ENCODE measurements at places on chromosomes 3 and 15. TPM values are rescaled to one million over a fixed set of nuclear protein-coding genes. Genes with fewer than 3 reads are reported as not detected.
A peak's percentile ranks its signal among the peaks of the same experiment; 100 is the strongest.

Gene SLC12A8
- total RNA-seq = 1.1 TPM

Gene SLC24A1
- total RNA-seq = 5.5 TPM

Gene TMEM212
- total RNA-seq = not detected

Gene ARPIN
- total RNA-seq = not detected

Gene EXD1
- total RNA-seq = not detected

Gene OXTR
- 0.78 TPM for total RNA-seq

DNA sequence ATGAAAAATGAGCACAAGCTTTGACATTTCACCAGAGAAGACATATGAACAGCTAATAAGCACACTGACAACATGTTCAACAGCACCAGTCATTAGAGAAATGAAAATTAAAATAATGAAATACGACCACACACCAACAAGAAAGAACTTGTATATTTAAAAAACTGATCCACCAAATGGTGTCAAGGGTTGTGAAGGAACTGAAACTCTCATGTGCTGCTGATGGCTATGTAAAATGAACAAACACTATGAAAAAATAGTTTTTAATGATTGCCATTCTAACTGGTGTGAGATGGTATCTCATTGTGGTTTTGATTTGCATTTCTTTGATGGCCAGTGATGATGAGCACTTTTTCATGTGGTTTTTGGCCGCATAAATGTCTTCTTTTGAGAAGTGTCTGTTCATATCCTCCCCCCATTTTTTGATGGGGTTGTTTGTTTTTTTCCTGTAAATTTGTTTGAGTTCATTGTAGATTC is 193.8 kb downstream of the SCAPER start:
- no peak for DNase-seq

GRCh38 chr15:90300988-90301706 is 35.7 kb downstream of the NGRN start:
- DNase-seq = peak; percentile 89

DNA sequence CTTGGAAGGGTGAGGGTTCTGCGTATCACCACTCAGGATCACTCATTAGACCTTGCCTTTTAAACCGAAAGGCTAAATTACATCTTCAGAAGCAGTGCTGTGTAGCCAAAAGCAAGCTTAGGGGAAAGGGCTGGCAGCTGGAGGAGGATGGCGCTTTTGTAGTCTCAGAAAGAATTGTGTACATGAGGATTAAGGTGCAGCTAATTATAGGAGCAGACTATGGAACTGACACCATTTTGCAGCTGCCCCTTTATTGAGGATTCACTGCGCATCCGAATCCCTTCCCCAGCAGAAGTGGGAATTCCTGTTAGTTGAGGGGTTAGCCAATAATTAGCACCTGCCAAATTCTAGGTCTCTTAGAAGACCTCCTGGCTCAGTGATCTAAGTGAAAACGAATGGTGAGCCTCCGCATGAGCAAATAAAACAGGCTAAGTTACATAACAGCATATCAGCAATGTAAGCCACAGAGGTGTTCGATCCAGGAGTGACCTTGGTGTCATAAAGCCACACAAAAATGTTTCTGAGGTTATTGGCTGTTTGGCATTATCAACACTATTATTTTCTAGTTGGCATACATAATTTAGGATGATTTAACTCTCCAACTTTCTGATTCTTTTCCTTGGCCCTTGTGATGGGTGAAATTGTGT is 42.6 kb upstream of the SEMA6D start:
- no peak for DNase-seq

DNA sequence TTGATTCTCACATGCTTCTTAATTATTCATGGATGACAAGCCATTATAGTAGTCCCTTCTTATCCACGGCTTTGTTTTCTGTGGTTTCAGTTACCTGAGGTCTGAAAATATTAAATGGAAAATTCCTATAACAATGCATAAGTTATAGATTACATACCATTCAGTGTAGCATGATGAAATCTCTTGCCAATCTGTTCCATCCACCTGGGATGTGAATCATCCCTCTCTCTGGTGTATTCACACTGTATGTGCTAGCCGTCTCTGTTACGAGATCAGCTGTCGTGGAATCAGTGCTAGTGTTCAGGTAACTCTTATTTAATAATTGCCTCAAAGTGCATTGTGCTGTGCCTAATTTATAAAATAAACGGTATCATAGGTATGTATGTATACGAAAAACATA is 5.2 kb downstream of the WDR5B start:
- no peak for DNase-seq

DNA sequence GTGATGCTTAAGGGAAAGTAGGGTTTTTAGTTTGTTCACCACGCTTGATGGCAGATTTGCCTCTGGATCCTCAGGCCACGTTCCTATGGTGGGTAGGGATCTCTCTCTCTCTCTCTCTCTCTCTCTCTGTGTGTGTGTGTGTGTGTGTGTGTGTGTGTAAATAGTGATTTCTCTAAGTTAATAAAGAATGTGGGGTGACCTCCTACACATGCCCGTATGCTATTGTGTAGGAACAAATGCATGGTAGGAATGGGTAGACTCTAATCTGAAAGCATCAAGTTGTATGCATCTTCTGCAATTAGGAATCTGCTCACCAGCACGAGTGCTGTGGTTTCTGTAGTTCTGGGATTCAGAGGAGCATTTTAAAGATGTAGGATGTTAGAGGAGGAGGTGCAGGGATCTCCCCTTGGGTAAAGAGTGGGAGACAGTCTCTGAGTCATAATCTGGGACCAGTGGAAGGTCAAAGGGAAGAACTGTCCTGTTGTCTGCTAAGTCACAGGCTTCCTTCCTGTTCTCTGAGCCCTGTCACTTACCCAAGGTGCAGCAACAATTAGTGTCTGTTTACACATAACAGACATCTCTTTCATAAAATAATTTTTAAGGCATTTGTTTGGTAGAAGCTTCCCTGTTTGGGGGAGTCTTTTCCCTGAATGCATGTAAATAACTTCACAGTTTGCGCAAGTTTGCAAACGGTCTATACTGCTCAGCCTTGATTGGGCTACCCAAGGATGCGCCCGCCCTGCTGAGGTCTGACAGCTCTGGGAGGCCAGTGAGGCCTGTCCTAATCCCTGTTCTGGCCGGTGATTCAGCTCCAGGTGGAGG is 139.8 kb downstream of the IGF1R start:
- no peak for DNase-seq

GRCh38 chr15:45134046-45134445 is 4.3 kb downstream of the DUOX1 start:
- no peak for DNase-seq

DNA sequence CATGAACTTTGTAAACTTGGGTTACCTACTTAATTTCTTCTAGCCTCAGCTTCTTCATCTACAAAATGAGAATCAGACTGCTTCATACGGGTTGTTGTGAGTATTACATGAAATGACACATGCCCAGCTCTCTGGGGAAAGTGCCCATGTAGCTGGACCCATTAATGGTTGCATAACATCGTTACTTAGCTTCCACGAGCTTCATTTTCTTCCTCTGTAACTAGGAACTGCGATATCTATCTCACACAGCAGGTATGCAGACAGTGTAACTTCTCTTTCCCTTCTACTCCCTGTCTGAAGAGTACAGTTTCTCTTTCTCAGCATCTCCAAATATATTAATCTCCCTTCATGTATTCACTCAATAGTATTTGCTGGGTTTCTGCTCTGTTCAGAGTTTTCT is 37.9 kb upstream of the DLG1 start:
- DNase-seq = no peak

GRCh38 chr3:23395115-23395514 is 192.0 kb downstream of the UBE2E2 start:
- DNase-seq = no peak

GRCh38 chr3:69386556-69387385 is 883 bp upstream of the FRMD4B start:
- no peak for DNase-seq

DNA sequence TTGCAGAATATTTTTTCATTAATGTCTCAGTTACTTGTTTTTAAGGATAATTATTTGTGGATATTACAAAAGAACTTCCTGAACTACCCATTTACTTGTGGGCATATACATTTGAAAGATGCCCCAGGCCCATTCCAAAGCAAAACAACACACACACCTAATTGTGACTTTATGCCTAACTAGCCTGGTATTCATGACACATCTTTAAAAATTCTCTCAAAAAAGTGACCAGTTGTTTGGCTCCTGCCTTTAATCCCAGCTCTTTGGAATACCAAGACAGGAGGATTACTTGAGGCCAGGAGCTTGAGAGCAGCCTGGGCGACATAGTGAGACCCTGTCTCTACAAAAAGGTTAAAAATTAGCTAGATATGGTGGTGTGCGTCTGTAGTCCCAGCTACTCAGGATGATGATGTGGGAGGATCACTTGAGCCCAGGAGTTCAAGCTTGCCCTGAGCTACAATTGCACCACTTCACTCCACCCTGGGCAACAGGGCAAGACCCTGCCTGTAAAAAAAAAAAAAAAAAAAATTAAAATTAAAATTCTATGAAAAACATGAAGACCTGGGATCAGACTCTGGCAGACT is 51.7 kb upstream of the SLC4A7 start:
- no peak for DNase-seq

- no peak for DNase-seq
Measured at GRCh38 chr3:160384639-160385318, 14.2 kb downstream of the IFT80 start.

DNA sequence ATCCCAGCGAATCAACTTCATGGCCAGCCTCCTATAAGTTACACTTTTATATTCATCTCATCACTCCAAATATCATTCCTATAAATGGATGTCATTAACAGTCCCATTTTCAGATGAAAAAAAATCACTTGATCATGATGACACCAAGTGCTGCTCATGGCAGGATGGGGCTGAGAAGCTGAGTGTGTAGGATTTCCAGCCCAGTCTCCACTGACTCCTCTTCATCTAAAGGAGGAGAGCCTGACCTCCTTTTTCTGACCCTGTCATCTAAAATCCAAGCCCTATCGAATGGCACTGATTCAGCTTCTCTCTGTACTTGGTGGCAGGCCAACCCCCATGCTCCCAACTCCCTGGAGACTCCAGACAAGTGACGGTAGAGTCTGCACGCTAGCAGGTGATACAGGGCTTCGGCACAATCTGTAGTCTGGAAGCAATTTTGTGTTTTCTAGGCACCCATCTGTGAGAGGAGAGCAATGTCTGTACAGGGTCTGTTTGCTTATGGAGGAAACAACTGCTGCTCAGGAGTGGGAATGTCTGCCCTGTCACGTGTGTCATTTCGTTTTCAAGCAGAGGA is 103.2 kb downstream of the EPHB1 start:
- DNase-seq = no peak

DNA sequence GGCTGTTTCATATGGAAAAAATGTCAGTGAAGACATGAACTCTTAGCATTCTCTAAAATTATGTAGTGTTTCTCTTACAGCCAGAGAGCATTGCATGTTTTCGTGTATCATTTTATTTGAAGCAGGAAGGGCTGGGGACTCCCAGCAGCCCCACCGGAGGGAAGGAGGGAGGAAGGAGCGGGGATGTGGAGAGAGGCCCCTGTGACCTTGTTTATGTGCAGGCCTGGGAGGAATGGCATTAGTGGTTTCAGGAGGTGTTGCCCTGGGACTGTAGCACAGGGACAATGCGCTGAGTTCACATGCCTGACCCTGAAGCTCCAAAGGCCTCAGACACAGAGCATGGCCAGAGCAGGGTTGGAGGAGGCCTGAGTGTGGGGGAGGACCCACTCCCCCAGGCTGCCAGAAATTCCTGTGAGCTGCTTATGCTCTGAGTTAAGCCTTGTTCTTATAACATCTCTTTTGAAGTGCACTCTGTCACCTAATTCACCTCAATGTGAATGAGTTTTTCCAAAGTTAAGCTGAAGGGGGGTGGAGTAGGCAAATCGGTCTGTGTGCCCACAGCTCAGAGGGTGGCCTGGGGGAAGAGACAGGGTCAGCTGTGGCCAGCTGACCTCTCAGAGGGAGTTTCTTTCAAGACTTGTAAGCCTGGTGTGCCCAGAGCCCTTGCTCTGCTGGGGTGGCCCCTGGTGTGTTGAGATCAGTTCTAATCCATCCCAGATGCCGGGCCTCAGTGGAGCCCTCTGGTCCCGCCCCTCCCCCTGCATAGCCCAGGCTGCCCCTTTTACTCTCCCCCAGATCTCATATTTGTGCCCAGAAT is 3.9 kb upstream of the RNU6-1 start:
- no peak for DNase-seq

DNA sequence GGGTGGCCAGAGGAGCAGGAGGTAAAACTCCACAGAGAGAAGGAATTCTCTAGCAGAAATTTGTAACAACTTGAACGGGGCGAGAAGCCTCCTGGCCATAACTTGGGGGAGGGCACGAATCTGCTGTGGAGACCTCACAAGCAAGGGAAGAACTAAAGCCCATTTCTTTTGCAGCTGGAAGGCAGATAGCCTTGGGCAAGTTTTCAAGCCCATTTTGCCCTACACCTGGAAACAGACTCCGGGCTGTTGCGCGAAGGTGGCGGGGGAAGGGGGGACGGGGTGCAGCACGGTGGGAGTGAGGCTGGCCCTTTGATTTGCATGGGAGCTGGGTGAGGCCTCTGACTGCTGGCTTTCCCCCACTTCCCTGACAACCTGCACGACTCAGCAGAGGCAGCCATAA is 168.8 kb downstream of the MEGF11 start:
- no peak for DNase-seq

DNA sequence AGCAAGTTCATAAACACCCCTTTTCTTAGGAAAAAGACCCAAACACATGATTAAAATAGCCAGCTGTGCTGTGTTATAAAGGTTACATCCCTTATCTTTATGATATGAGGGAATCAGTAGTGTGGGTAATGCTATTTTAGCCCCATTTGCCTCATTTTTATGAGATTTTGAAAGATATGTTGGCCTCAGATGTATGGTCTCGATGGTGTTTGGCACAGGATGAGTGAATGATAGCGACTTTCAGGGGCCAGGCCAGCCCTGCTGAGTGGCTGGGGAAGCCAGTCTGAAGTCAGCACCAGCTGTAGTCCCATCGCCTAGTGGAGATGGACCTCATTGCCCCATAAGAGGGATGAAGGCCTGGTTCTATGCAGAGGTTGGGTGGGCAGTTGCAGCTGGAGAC is 105.0 kb upstream of the HACD2 start:
- no peak for DNase-seq

GRCh38 chr3:45056608-45057301 is 30.7 kb downstream of the CLEC3B start:
- DNase-seq = no peak

- DNase-seq = peak; percentile 97
Measured at GRCh38 chr3:122564155-122564912, at the start of the genes DTX3L and PARP9. DTX3L (plus strand) TSS chr3:122564338; CDS start chr3:122564427, 89 bp downstream. PARP9 (minus strand) TSS chr3:122564300; CDS start chr3:122559620, 4,680 bp downstream.

GRCh38 chr3:58198804-58199203 is 12.0 kb downstream of the DNASE1L3 start:
- no peak for DNase-seq

All from activated CD4-positive, alpha-beta T cell treated with anti-CD3 and anti-CD28 coated beads, Interleukin-2, amount 10 ng/mL, durations not matched to agents 24 days and 14 days (primary cell).